ENCODE measurements at places on chromosomes 5 and 9.

DNA sequence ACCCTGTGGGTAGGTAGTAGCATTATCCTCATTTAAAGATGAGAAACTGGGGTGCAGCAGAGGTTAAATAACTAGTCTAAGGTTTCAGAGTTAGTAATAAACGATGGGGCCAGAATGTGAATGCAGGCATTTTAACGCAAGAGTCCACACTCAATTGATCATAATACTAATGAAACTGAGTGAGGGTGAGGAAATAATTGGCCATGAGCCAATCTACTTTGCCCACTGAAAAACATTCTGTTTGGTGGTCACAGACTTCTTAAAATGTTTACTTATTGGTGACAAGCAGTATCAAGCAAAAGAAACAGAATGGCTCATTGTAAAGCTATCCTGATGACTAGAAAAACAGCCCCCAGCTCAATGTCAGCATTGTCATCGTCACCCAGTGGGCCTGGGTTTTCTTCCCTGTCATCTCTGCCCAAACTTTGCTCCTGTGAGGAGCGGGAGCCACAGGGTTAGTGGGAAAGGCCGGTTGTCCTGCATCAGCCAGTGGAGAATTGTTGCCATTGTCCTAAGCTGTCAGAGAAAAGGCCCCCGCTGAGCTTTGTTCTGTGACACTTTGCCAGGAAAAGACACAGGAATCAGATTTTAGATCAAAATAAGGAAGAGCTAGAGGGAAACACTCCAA lies 77.3 kb upstream of the MAN2A1 start:
- DNase-seq, result no peak

DNA sequence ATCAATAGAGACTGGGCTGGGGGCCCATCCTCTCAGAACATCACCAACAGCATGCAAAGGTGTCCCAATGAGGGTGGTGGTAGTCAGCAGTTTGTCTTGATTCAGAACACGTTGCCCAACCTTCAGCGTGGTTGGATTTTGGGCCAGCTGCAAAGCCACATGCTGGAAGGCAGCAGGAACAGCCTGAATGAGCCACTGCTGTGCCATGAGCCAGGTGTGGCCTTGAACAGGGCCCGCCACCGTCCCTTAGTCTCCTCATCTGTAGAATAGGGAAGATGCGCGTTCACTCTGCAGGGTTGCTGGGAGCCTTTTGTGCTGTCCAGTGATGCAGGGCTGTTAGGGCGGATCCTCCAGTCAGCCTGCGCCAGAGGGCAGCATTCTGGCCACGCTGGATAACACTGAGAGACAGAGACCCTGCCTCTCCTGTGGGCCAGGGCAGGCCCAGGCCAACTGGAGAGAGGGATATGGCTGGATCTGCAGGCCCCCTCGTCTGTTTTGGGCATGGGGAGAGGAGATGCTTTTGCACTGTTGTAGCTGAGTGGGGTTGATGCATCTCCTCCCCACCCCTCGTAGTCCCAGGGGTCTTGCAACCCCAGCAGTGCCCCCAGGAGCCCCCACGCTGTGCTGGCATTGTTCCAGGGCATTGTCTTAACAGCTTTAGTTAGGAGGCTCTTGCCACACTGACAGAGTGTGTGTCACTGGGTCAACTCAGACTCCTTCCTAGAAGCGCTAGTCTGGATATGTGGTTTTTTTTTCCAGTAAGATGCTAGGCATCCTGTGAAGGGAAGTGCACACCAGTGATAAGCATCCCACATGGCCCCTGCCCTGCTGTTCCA lies 42.1 kb downstream of the SLC46A2 start:
- no peak for DNase-seq

GRCh38 chr5:142170254-142170953 lies 61.8 kb downstream of the NDFIP1 start:
- DNase-seq, result no peak

- DNase-seq, result no peak
These were observed 55.9 kb downstream of the OTULIN start for GRCh38 chr5:14720236-14720923.
